ENCODE measurements at places on chromosomes 3 and 15.

GRCh38 chr3:79032686-79033318 is 735.0 kb downstream of the ROBO1 start:
- DNase-seq = peak; percentile 40

DNA sequence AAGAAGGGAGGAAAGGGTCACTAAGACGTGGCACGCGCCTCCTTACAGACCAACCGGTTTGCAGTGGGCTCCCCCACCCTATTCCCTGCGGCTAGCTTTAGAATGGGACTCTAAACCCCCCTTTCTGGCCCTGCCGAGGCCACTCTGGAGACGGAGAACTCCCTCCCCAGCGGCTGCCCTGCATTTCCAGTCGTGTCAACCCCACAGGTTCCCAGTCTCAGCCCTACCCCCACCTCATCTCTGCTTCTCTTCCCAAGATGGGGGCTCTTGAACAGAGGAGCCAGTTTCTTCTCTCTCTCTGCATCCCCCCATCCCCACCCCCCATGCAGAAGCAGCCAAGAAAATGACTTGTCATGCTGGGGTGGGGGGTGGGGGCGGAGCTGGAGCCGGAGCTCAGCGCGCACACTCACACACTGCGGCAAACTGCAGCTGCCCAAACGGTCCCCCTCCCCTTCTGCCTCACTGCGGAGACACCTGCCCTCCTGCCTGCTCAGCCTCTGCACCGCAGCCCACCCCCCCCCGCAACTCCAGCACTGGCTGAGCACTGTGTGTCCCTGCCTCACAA is 871 bp downstream of the MAP1A start:
- no peak for DNase-seq

GRCh38 chr3:112718516-112718915 is 77.6 kb upstream of the CCDC80 start:
- no peak for DNase-seq

DNA sequence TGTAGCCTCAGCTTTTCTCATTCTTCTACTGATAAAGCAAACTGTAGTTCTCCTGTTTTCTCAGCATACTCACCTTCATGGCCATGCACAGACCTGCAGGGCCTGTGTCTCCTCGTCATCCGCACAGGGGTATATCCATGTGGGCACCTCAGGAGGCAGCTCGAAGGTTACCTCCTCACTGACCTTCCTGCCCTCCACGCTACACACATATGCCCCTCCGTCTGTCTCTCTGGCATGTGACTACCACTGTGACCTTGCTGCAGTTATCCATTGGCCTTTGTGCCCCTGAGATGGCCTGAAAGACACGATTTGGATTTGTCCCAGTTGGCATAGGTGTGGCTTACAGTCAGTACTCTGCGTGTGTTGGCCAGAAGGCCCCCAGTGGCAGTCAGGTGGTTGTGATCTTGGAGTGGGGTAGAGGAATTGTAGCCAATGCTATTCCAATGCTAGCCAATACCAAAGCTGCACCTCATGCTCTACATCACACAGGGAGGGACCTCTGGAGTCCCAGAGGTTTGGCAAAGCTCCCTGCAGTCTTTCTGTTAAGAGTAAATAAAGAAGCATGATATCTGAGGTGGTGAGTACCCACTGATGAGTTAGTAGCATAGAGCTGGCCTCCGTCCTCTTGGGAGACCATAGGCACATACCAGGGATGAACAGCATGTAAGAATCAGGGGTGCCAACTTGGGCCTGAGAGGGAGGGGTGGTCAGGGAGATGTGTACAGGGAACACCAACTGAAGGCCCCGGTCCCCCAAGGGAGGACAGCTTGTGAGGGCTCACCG is 143.4 kb downstream of the EEFSEC start:
- DNase-seq = no peak

- DNase-seq = no peak
Measured at GRCh38 chr3:174431717-174432116, 427.4 kb upstream of the NAALADL2 start.

All from SK-N-MC (cell line).